ENCODE measurements at places on chromosomes 3 and 15.

DNA sequence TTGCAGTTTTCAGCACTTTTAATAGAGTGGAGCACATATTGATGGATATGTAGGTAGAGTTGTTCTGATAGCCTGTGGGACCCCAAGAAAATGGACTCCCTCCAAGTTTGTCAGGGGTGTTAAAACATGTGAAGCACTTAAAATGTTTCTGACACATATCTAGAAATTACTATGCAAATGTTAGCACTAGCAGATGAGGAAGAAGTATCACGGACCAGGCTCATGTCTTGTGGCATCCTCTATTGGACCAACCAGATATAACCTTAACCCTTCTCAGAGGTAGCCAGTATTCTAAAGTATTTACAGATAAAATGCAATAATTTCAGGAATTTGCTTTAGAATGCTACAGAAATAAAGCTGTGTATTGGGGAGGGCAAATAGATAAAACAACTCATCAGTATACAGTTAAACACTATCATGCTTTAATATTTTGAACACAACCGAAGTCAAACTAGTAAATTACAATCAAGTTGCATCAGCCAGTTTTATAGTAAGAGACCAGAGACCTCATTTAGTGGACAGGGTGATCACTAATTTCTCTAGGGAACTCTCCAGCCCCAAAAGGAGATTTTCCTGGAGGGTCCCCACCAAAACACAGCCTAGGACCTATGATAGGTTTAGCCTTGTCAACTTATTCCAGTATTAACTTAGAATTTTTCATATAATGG, 57.2 kb upstream of the FBN1 start:
- DNase-seq = no peak

DNA sequence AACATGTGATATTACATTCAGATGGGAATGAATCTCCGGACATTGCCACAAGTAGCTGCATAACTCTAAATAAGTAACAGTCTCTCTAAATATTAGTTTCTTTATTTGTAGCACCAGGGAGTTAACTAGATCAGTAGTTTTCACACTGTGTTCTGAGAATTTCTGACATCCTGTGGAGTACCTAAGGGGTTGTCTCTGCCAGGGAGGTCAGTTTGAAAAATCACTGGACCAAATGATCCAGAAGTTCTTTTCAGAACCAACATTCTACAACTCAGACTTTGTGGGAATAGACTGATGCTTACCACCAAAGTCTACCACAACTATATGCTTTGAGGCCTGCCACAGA, 9.0 kb upstream of the ILDR1 start:
- no peak for DNase-seq

- no peak for DNase-seq
These were observed 36.7 kb upstream of the ZBTB38 start for GRCh38 chr3:141331377-141332318.

DNA sequence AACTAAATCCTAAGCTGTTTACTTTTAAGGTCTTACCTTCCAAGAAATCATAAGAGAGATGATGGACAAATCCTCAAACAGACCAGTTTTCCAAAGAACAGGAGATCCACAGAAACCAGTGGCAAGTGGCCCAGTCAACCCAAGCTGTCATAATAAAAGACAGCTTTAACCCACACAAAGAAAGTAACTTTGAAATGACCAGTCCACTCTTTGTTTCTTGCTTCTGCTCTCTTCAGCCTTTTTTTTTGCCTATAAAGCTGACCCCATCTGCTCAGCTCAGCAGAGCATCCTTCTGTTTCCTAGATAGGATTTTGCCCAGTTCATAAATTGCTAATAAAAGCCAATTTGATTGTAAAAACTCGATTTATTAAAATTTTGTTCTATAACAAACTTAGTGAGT, 299.4 kb downstream of the OXSM start:
- no peak for DNase-seq

- DNase-seq = no peak
These were observed 111.0 kb downstream of the LRRK1 start for GRCh38 chr15:101029971-101030661.

GRCh38 chr15:42139596-42139995, 16.8 kb downstream of the PLA2G4F start:
- DNase-seq = no peak

DNA sequence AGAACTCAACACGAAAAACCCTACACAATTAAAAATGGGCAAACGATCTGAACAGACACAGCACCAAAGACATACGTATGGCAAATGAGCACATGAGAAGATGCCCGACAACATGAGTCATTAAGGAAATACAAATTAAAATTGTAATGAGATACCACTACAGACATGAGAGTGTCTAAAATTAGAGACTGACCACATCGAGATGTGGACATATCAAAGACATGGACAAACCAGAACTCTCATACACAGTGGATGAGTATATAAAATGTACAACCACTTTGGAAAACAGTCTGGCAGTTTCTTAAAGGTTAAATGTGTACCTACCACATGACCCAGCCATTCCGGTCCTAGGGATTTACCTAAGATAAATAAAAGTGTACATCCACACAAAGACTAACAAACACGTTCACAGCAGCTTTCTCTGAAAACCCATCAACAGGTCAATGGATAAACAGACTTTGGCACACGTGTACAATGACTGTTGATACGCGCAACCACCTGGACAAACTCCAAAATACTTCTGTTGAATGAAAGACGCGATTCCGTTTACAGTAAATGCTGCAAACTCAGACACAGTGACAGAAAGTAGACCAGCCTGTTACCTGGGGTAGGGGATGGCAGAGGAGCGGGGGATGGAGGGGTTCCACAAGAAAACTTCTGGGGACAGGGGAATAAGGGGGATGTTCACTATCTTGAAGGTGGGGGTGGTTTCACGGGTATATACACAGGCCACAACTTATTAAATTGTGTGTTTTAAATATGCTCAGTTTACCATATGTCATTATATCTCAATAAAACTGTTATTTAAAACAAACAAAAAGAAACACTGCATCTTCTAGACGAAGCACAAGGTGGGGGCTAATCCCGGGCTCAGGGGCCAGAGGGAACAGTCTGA, 2.1 kb downstream of the TNK2 start:
- no peak for DNase-seq

GRCh38 chr3:171972871-171973348, 66.5 kb upstream of the FNDC3B start:
- no peak for DNase-seq

GRCh38 chr15:55402707-55403106, 5.5 kb downstream of the CCPG1 start:
- no peak for DNase-seq

- DNase-seq = no peak
These were observed 110.2 kb downstream of the RORA start for GRCh38 chr15:61118885-61119284.

- no peak for DNase-seq
These were observed 104.0 kb downstream of the VGLL4 start for GRCh38 chr3:11539677-11540076.

DNA sequence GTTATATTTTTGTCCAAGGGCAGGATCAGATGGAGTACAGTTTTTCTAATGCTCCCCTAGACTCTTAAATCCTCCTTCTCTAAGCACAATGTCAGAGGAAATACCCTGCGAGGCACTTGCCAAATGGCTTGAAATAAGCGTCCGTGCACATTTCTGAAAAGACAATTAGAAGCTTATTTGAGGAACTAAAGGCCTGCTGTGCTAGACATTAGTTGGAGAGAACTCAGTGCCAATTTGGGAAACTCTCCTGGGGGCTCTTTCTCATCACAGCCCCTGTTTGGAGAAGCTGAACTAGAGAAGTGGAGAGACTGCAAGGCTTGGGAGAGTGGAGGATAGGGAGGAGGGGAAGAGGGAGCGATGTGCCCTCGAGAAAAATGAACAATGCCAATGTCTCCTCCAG, 247.6 kb upstream of the C2CD4B start:
- DNase-seq = no peak

DNA sequence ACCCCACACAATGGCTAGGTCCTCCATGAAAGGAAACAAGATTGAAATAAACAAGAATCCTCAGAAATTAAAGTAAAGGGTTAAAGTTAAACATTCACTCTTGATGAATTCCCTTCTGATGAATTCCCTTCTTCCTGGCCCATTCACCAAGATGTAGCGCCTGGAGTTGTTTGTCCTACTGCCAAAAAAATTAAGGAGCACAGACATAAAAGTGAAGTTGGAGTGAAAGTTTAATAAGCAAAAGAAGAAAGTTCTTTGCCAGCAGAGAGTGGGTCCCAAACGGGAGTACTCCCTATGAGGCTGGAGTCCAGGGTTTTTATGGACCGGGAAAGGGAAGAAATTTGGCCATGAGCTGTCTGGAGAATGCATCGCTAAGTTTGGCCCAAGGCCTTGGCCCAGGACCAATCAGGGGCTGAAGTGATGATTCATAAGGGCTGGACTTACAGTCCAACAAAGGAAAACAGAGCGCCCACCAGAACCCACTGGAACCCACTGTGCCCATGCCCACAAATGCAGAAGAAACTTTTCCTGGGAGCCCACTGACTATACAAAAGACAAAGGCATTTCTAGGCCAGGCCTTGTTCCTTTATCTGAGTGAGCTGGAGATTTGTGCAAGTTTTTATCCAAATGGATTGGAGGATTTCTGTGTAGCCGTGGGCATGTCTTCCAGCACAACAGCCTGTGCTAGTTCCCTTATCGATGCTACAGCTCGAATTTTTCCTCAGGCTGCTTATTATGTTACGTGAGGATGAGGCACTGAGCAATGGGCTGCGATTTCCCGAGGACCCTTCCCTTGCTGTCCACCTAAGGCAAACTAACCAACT, 1561.6 kb downstream of the OTOL1 start:
- DNase-seq = no peak

- DNase-seq = no peak
These were observed 8.2 kb upstream of the MITF start for GRCh38 chr3:69731080-69731479.

- no peak for DNase-seq
These were observed 50.9 kb downstream of the CAPN7 start for GRCh38 chr3:15256861-15257341.

DNA sequence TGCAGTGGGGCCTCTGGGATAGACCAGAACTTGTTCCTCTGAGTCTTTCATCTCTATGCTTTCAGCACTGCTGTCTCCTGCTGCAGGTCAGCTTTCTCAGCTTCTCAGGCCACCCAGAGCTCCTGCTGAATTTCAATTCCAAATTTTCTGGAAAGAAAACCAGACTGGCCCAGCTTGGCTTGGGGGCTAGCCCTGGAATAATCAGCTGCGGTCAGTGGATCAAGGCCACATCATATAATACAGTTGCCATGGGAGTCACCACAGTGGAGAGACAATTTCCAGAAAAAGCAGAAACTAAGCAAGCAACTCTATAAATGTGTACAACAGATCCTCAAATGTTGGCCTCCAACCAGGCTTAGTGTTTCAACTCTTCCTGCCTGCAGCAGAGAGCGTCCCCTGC, 91.1 kb upstream of the SLC24A5 start:
- no peak for DNase-seq

DNA sequence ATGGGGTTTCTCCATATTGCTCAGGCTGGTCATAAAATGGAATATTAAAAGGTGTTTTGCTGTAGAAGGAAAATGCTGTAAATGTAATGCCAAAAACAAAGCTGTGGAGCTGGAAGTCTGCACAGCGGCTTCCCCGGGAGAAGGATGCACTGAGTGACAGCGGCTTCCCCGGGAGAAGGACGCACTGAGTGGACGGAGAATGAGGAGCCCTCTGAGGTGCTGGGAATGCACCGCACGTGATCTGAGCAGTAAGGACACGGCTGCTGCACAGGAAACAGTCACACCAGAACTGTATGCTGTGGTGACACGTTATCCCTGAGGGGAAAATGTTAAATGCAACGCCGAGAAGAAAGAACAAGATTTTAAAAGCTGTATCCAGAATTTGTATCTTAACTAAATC, 24.6 kb downstream of the TNK2 start:
- DNase-seq = no peak

- no peak for DNase-seq
These were observed 246.5 kb downstream of the ROBO1 start for GRCh38 chr3:79521221-79521848.

- no peak for DNase-seq
These were observed 40.9 kb downstream of the IRAK2 start for GRCh38 chr3:10205451-10206165.

DNA sequence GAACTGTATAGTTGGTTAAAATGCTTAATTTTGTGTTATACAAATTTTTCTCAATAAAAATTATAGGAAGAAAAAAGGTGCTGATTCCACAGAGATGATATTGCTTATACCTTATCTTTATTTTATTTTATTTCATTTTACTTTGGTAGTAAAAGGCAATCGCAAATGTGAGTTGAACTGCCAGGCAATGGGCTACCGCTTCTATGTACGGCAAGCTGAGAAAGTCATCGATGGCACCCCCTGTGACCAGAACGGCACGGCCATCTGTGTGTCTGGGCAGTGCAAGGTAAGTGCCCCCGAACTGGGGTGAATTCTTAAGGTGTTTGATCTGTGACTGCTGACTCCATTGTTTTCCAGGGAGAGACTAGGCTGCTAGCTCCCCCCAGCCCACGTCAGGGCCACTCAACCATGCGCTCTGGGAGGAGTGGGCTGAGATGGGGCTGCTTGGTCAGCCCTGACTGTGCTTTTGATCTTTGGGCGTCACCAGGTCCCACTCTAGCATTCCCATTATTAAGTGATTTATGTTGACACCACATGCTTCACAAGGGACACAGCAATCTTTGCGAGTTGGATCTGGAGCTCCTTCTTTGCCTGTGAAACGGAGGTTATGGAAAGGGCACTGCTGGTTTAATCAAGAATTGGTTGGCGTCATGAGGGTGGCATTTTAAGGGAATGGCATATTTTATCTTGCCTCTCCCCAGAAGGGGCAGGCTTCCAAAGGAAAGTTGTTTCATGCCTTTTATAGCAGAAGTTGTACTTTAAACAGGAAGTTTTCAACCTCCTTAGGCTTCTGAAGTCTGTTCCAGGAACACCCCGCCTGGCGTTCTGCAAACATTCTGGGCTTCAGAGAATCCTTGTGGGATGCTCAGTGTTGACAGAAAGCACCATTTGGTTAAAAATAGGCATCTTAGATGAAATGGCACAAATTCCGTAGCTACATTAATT, 296.5 kb downstream of the THSD4 start:
- DNase-seq = no peak

- no peak for DNase-seq
These were observed 34.8 kb upstream of the SKIL start for GRCh38 chr3:170322566-170323269.

DNA sequence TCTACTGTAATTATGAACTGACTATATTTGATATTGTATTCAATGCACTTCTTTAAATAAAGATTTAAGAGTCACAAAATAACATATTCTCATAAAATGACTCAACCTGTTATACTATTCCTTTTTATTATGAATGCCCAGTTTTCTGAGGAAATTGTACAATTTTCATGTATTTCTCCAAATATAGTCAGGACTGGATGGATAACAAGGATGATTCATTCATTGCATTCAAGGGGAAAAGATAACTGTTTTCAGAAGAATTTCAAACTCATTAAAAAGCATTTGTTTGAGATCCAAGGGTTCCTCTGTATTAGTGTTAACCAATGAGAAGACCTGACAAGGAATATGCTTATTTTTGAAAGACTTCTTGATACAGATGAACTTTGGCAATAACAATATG, 163.7 kb downstream of the MEIS2 start:
- no peak for DNase-seq
